NCI-H1694 treated with DMSO at 0.1 percent for 48 hours (cell line): ENCODE measurements at places on chromosomes 6 and 20.

- DNase-seq, result no peak
Measured at GRCh38 chr6:16493112-16493511, 254.7 kb downstream of the GMPR start.

- no peak for DNase-seq
Measured at GRCh38 chr6:15017261-15017660, 228.6 kb upstream of the JARID2 start.

- no peak for DNase-seq
Measured at GRCh38 chr6:126388104-126388598, 48.2 kb downstream of the CENPW start.

DNA sequence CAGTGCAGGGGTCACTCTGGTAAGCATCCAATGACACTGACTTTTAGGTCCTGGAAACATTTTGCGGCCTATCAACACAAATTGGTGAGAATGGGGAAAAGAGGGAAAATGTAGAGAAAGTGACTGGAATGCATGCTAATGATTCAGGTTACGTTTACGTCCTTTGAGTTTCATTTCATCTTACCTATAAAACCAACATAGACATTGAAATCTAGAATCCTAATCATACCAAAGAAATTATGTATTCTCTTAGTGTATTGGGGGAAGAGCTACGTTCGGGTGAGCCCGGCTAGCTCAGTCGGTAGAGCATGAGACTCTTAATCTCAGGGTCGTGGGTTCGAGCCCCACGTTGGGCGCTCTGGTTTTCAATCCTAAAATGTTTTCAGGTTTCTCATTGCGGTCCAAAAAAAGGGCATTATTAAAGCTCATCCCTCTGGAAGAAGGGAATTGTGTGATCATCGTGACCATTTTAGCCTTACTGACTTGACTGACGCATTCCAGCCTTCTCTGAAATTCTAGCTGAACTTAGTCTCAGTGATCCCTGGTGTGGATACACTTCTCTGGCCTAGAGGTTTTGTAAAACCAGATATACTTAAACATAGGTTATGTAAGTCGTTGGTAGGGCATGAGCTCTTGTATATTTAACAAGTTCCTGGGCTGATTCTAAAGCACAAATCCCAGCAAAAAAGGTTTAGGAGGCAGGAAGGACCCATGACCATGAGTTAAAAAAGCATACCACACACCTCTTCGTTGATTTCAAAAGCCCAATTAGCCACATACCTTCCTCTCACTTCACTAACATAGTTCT, 18.3 kb downstream of the HMGN4 start:
- DNase-seq, result peak; percentile 87

DNA sequence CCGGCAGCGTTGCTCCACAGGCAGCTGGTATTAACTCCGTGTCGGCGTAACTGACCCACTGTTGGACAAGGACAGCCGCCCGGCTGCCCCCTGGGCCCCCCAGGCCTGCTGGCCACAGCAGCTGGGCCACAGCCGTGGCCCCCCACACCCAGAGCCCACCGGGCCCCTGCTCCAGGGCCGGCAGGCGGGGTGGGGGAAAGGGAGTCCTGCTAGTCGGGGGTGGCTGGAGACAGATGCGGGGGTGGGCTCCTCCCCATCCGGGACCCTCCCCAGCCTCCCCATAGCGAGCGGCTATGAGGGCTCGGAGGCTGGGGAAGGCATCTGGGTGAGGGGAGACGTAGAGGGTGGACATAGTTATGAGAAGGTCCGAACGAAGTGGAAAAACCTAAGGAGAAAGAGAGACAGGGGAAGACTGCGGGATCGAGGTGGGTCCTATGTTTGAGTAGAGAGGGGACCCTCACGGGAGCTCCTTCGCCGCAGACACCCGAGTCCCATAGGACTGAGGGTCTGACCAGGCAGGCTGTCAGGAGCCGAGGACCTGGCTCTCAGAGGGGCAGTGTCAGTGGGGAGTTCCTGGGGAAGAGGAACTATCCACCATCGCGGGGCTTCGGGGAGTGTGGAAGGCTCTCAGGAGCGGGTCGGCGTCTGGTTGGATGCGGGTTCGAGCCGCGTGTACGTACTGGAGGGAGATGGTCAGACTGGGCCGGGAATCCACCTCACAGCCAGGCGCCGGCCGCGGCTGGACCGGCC, 511 bp downstream of the VARS1 start:
- DNase-seq, result peak; percentile 25

GRCh38 chr20:57289391-57290177, 23.1 kb upstream of the BMP7 start:
- DNase-seq, result no peak

DNA sequence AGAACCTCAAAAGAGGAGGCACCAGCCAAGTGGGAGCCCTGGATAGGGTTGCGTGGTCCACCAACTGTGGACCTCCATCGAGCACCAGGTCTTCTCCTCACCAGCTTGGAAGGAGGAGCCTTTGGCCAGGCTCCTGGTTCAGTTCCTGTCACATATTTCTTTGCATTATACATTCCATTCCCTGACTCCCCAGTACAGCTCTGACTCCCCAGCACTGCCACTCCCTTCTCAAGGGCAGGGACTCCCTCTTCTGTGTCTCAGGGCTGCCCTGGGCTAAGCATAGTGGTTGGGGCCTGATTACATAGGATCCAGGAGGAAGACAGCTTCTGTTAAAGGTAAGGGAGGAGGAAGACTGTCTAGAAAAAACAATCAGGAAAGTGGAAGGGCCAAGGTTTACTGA, 91.1 kb downstream of the MRPL14 start:
- DNase-seq, result no peak
